ENCODE measurements at places on chromosomes 5 and 9.
A peak's percentile ranks its signal among the peaks of the same experiment; 100 is the strongest.

- DNase-seq, result no peak
Observed at GRCh38 chr5:173245319-173246134, 10.5 kb upstream of the NKX2-5 start.

GRCh38 chr5:158967541-158967940 lies 132.2 kb downstream of the EBF1 start:
- no peak for DNase-seq

DNA sequence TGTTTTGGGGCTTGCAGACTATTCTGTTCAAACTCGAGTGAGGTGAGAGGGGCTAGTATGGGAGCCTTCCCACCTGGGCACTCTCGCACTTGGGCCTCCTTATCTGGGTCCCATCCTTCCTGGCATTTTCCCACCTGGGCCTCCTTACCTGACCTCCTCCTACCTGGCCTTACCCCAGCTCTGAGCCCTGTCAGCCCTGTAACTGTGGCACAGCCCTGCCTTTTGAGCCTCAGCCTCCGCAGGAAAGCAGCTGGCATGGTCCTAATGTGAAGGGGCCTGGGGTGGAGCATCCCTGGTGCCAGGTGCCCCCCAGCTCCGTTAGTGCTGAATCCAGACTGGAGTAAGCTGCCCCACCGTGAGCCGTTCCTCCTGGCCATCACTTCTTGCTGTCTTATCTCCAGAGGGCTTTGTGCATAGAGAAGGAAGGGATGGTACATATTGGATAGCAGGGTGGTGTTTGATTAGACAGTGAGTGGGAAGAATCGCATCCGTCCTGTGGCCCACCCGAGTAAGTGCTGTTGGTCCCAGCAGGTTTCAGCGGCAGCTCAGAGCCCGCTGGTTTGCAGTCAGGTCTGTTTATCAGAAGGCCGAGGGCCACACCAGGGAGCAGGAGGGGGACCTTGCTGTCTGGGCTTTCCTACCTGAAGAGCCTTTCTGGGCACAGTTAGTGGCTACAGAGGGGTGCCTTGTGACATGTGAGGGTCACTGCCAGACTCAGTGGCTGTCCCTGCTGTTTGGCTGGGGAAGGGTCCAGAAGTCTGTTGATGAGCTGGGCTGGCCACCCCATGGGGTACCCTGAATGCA lies 76.5 kb downstream of the WNK2 start:
- DNase-seq, result no peak

GRCh38 chr9:110298043-110298605 lies 39.5 kb downstream of the TXNDC8 start:
- no peak for DNase-seq

GRCh38 chr5:74177961-74178360 lies 462.6 kb downstream of the ENC1 start:
- DNase-seq, result no peak

GRCh38 chr9:928363-929042 lies 48.0 kb upstream of the DMRT3 start:
- no peak for DNase-seq

- no peak for DNase-seq
Observed at GRCh38 chr5:32953694-32954093, 242.6 kb downstream of the NPR3 start.

- no peak for DNase-seq
Observed at GRCh38 chr5:62631909-62632580, 53.4 kb downstream of the LRRC70 start.

DNA sequence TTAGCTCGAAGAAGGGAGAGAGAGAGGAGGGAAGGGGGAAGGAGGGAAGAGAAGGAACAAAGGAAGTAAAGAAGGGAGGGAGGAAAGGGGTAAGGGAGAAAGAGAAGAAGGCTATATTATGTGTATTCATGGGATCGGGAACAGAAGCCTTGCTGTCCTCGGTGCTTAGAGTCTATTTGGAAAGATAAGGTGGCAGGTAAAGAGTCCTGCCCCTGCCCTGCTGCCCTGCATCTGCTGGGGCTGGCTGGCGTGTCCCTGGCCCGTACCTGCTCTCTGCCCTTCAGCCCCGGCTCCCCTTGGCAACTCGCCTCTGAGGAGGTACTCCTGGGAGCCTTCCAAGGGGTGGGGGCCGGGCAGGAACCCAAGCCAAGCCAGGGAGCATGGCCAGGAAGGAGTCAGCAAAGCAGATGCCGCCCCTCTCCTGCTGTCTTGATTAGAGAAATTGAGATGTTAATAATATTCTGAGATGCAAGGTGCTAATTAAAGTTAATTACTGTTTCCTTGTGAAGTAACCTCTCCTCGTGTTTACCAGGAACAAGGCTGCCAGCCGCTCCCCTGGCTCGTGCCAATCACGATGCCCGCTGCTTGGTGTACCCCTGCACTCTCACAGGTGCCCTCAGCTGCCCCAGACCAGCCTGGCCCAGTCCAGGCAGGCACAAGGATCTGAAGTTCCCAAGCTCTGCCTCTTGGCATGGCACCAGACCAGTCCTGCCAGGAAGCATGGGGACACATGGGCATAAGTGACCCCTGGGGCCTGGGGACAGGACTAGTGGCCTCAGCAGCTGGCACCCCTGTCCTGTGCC lies 36.6 kb downstream of the PCDH1 start:
- DNase-seq, result no peak

GRCh38 chr5:87777877-87778276 lies 365.1 kb upstream of the CCNH start:
- no peak for DNase-seq

DNA sequence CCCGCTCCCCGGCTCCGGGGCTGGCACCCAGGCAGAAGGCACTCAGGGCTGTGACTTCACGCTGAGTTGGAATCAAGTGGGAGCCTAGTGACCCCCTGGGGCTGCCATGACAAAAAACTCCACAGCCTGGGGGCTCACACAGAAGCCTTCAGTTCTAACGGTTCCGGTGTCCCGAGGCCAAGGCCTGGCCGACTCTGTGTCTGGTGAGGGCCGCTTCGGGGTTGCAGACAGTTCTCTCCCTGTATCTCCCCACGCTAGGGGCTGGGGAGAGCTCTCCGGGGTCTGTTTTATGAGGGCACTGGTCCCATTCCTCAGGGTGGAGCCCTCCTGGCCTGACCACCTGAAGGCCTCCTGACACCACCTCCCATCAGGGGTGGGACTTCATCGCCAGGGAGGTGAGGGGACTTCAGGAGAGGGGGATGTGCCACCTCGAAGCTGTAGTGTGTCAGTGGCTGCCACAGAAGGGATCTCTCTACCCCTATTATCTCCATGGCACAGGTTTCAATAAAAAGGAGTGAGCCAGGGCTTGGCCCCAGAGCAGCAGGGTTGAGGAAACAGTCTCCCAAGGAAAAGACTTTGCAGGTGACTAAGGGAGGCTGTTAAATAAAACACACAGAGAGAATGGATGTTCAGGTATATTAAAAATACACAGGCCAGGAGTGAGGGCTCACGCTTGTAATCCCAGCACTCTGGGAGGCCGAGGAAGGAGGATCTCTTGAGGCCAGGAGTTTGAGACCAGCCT lies 1.5 kb upstream of the SLC6A3 start:
- no peak for DNase-seq

GRCh38 chr5:72387985-72388384 lies 67.8 kb downstream of the PTCD2 start:
- DNase-seq, result no peak

GRCh38 chr5:127586066-127586770 lies 62.7 kb upstream of the CTXN3 start:
- no peak for DNase-seq

GRCh38 chr5:58963361-58963760 lies 380.5 kb downstream of the RAB3C start:
- no peak for DNase-seq

DNA sequence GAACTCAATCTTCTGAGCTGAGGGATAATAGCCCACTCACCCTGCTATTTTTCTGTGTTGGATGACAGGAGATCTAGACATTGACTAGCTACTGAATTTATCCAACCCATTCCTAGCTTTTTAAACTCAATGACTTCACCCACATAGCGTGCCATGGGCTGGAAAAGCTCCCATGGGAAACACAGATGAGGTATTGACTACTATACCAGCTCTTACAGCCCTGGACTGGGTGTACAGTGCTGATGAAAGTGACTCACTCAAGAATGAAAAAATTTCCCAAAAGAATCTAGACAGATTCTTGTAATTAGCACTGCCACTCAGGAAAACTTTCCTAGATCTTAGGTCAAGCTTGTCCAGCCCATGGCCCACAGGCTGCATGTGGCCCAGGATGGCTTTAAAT lies 72.7 kb upstream of the NREP start:
- no peak for DNase-seq

DNA sequence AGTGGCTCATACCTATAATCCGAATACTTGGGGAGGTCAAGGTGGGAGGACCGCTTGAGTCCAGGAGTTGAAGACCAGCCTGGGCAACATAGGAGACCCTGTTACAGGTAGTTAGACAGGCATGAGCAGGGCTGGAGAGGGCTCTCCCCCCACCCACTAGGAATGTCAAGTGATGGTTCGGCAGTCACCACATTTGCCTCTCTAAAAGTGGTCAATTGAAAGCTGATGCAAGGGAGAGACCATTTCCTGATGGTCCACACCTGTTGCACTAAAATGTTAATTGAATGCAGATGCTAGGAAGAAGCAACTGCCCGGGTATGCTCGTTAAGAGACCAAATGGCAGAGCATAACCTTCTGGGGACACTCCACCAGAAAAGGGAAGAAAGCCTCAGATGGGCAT lies 82.7 kb downstream of the SFXN1 start:
- DNase-seq, result no peak

DNA sequence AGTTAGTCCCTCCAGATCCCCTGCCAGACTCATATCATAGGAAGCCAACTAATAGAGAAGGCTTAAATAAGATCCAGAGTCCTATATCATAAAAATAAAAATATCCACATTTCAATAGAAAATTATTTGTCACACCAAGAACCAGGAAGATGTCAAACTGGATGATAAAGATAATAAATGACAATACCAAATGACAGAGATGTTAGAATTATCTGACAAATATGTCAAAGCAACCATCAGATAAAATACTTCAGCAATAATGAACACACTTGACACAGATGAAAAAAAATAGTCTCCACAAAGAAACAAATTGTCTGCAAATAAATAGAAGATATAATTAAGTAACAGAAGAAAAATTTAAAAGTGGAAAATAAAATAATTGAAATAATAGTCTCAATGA lies 300.7 kb upstream of the FTMT start:
- no peak for DNase-seq

DNA sequence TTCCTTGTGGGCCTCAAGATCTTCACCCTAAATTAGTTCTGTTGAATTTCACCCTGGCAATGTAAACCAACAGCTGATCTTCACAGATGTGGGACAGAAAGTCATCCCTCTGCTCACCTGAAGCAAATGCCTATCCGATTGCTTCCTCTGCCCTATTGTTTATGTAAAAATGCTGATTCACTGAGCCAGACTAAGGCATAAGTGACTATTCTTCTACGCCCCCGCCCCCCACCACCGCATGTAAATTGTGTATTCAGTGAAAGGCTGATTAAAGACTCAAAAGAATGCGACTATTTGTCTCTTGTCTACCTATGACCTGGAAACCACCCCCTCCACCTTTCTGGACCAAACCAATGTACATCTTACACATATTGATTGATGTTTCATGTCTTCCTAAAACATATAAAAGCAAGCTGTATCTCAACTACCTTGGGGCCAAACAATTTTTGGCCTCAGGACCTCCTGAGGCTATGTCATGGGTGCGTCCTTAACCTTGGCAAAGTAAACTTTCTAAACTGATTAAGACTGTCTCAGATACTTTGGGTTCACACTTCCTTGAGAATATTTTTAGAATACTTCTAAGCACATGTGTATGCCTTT lies 129.7 kb upstream of the BOD1 start:
- no peak for DNase-seq

- no peak for DNase-seq
Observed at GRCh38 chr9:23538067-23538402, 288.0 kb downstream of the ELAVL2 start.

DNA sequence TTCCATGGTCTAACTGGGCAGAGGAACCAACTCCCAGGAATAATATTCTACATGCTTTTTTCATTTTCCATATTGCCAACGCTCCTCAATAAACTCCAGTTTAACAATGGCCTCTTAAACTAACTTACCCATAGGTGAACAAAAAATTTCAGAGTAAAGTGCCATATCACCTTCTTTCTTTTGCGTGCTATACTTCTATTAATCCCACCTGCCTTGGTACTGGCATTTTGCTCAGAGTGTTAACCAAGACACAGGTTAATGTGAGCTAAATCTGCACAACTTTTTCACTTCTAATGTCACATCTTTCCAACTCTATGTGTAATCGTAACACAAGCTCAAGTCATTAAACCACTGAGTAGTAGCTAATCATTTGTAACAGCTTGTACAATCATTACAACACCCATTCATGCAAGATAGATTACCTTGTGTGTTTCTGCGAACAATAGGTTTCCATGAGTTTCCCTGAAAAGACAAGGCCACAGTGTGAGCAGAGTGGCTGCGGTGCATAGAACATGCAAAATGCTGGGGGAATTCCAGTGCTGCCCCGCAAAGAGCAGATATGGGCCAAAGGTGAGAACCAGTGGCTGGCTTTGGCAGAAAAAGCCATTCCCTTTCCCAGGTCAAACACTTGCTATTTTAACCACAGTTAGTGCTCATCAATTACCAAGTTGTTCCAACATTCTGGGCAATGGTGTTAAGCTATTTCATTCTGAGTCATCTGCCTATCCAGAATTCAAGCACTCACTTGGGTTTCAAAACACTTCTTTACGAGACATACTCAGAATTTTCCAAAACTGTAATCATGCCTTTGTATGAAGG lies 42.8 kb downstream of the TIMD4 start:
- DNase-seq, result no peak

- DNase-seq, result no peak
Observed at GRCh38 chr9:95874303-95874988, 1.0 kb upstream of the ERCC6L2 start.

- DNase-seq, result no peak
Observed at GRCh38 chr9:2193552-2193951, 178.4 kb downstream of the SMARCA2 start.

- DNase-seq, result no peak
Observed at GRCh38 chr5:158933494-158934318, 166.0 kb downstream of the EBF1 start.

DNA sequence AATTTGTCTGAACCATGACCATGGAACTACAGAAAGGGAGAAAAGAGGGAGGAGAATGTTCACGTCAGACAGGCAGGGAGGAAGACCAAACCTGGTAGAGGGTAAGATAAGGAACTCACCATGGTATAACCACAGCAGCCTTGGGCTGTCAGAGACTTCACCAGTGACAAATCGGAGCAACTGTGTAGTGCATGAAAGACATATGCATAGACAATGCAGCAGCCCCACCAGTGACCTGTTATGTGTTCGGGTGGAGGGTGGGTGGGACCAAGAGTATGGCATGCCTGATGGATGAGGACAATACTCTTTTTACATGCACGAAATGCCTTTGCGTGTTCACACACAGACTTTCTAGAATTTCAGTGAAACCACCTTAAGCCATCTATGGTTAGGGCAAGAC lies 221.8 kb upstream of the RASEF start:
- DNase-seq, result no peak

GRCh38 chr5:127870914-127871313 lies 167.7 kb downstream of the CCDC192 start:
- peak; percentile 67 for DNase-seq

DNA sequence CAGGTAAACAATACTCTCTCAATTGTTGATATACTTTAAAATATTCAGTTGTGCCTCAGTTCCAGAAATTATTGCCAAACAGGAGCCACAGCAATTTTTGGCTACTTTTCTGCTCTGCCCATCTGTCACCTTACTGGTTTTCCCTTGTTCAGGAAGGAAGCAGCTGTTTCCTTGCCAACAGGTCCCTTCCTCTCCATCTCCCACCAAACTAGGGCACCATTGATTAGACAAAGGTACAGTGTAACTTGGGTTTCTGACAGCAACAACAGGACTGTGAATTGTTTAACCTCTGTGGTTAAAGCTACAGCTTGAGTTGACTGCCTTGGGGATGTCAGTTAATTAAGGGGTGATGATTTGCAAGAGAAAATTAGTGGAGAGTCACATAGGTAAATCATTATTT lies 76.9 kb downstream of the PIP5K1B start:
- DNase-seq, result no peak
